ENCODE measurements at places on chromosomes 16 and 17. TPM values are rescaled to one million over a fixed set of nuclear protein-coding genes. Genes with fewer than 3 reads are reported as not detected.

Gene HOXB7
- 6.0 TPM for polyA plus RNA-seq

Gene CHST4
- 0.26 TPM for polyA plus RNA-seq

Gene STH
- not detected for polyA plus RNA-seq

Gene COL1A1
- polyA plus RNA-seq, result 7,291 TPM

Gene GPR179
- polyA plus RNA-seq, result 0.05 TPM

Gene TBC1D3C
- not detected for polyA plus RNA-seq

Gene SLC16A6
- polyA plus RNA-seq, result 0.33 TPM

DNA sequence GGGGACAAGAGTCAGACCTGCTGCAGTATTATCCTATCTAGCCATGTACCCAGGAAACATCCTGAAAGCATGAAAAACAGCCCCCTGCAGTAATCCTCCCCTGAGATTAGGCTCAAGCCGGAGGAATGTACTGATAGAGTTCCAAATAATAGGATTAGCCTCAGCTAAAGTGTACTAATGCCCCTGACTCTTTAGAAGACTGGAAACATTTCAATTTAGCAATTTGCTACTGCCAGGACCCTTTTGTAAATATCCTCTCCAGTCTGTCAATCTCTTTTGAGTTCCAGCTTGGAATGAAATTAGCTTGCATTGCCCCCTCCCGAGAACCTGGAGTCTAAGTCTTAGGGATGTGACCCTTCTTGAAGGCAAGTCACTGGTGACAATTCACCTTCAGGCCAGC, 110.8 kb upstream of the DNAH9 start:
- no peak for DNase-seq

DNA sequence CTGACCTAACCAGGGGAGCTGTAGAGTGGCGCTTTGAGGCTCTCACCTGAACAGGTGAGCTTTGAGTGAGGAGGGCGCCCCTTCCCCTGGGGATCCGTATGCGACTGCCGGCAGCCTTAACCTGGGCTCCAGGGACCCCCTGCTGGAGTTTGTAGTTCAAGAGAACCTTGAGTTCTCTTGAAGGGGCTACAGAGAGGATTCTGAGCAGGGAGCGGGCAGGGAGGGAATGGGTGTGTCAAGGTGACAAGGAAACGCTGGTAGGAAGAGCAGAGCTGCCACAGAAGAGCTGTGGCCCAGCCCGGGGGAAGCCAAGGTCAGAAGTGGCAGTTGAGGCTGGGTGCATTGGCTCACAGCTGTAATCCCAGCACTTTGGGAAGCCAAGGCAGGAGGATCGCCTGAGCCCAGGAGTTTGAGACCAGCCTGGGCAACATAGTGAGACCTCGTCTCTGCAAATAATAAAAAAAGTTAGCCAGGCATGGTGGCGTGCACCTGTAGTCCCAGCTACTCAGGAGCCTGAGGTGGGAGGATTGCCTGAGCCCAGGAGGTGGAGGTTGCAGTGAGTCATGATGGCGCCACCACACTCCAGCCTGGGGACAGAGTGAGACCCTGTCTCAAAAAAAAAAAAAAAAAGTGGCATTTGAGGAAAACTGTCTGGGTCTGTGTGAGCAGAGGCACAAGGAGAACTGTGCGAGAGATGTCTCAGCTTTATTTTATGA, 1.2 kb downstream of the LLGL2 start:
- no peak for DNase-seq

GRCh38 chr16:85986931-85987749, 88.2 kb downstream of the IRF8 start:
- DNase-seq, result no peak

DNA sequence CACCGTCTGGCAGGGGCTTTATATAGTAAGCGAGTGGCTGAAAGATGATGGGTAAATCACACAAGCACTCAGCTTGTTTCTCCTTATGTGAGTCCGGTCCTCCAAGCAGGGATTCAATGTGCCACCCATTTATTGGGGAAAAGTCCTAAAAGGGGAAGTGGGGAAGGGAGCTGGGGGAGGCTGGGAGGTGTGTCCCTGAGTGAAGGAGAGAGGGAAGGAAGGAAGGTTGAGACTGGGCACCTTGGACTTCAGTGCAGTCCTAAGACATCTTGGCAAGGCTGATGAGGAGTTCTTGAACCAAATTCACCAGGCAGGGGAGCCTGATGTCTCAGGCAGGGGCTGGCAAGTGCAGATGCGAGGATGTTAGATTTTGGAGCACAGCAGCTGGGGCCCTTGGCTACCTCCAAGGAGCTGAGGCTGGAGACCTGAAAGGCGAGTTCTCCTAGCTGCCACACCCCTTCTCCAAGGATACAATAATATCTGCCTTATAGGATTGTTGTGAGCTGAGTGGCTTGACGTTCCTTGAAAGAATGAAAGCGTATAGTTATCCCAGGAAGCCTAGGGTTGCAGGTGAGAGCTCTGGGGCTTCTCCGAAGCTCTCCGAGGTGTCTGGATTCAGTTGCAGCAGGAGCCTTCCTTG, 23.0 kb upstream of the CYLD start:
- no peak for DNase-seq

DNA sequence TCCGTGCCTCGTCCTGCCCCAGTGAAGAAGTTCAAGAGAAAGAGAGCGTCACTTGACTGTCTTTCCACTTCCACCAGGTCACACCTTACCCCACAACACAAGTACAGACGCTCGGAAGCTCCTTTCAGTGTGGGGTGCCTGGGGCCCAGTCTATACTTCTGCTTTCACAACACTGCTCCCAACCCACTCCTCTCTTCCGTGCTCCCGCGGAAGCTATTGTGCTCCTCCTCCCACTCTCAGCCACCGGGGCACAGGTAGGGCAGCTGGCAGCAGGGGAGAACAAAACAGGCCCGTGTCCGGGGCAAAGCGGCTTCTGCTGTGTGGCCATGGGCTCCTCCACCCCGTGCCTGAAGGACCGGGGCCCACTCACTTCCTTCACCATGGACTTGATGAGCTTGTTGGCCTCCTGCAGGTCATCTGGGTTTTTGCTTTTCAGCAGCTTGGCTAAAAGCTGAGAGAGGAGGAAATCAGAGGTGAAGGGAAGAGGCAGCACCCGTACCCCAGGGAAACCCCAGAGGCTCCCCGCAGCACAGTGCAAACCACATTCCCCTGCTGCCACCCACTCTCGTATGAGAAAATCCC, 18.9 kb downstream of the GGA3 start:
- no peak for DNase-seq

- no peak for DNase-seq
Measured at GRCh38 chr17:44982113-44982702, 14.1 kb upstream of the C1QL1 start.

GRCh38 chr17:77952368-77952767, 6.1 kb upstream of the TNRC6C start:
- no peak for DNase-seq

- DNase-seq, result no peak
Measured at GRCh38 chr16:2325181-2325580, 15.3 kb downstream of the ABCA3 start.

GRCh38 chr17:80960037-80960796, 31.4 kb upstream of the CHMP6 start:
- no peak for DNase-seq

DNA sequence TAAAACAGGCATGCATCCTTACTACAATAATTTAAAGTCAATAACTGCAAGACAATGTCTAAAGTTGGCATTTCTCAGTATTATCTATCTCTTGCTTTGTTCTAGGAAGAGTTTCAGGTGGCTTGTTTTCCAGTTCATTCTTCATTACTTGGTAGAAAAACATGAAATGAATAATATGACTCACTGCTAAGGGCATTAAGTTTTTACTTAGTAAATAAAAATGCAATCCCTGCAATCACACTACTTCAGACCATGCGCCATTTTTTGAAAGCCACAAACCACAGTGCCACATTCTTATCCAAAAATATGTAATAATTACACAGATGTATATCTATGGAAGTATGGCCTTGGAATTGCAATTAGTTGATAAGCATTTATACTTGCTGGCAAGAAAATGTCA, 55.4 kb downstream of the CREBBP start:
- no peak for DNase-seq

- no peak for DNase-seq
Measured at GRCh38 chr17:36921095-36921851, 16.0 kb upstream of the LHX1 start.

DNA sequence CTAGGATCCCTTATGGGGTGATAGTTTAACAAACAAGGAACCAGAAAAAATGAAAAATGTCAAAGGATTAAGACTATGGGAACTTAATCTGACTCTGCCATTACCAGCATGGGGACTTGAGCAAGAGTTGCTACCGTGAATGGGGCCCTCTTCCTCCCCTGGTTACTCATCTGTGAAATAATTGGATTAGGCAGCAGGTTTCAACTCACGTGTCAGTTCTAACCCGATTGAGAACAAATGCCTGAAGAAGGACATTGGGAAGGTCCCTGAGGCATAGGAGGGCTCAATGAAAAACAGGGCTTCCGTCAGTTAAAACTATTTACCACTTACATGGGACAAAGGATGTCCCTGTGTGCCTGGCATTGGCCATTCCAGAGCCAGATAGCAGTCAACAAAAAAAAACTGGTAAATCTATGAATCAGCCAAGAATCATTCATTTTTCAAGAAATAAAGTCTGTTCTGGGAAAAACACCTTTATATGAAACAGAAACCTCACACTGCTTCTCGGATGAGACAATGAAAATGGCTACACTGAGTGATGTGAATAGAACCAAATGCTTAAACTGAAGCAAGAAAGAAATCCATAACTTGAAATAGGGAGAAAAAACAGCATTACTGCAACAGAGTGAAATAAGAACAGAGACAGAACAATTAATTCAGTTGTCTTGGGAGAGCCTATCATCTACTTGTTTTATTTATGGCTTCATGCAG, 104.3 kb downstream of the ADAMTS18 start:
- DNase-seq, result no peak

DNA sequence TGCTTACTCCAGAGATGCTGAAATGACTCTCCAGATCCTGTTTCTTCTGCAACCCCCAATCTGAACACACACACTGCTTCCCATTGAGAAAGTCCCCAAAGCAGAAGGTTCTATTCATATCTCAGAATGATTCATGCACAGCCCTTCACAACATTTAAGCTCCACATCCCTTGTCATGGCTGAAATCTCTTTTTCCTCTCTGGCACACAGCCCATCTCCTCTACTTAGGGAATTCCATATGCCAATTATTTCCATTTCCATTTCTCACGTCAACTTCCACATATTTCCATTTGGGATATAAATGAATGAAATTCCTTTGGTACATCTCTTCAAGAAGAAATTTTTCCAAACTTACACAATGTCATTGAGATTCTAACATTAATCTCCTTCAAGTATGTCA, 119.6 kb downstream of the CDH11 start:
- DNase-seq, result no peak

DNA sequence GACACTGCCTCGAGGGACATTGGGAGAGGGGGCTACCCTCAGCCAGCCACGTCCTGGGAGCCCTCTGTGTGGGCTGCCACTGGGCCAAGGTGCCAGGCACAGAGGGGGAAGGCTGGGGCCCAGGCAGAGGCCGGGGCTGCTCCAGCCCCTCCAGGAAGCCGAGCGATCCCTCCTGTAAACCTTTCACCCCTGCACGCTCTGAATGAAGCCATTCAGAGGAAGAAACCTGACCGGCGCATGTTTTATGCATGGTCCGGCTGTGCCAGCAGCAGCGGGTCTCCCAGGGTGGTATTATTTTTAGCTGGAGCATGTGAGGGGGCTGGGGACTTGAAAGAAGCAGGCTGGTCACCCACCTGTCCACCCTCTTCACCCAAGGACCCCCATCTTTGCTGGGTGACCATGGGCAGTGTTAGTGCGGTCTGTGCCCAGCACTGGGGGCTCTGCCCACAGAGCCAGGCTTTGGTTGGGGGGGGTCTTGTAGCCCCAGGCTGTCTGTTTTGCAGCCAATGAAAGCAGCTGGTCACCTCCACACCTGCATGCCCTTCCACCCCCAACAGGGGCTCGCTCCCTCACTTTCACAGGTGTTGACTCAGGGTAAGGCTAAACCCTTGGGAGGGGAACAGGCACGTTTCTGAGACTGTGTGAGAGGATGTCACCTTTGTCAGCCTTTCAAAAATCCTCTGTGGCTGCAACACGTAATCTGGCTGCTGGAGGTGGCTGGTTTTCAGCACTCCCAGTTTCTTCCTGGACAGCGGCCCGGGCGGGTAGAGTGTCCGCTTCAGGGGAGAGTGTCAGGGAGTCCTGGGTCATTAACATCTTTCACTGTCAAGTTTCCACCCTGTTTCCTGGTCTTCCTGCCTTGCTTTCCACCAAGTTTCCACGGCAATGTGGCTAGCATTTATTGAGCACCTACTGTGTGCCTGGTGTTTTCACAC, 77.1 kb upstream of the BRD7 start:
- no peak for DNase-seq

- no peak for DNase-seq
Measured at GRCh38 chr17:48470388-48471034, 40.5 kb upstream of the SKAP1 start.

DNA sequence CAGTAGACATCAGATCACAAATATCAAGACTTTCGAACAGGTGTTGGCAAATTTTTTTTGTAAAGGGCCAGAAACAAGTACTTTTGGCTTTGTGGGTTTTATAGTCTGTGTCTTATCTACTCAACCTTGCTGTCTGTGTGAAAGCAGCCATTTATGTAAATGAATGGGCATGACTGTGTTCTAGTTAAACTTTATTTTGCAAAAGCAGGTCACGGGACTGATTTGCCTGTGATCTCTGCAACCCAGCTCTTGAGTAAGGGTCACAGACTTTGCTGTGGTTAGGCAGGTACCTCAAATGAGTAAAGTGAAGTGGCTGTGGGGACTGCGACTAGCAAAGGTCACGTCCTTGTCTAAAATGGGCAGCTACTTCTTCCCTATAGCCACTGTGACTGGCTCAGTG, 136.5 kb downstream of the FTO start:
- no peak for DNase-seq

DNA sequence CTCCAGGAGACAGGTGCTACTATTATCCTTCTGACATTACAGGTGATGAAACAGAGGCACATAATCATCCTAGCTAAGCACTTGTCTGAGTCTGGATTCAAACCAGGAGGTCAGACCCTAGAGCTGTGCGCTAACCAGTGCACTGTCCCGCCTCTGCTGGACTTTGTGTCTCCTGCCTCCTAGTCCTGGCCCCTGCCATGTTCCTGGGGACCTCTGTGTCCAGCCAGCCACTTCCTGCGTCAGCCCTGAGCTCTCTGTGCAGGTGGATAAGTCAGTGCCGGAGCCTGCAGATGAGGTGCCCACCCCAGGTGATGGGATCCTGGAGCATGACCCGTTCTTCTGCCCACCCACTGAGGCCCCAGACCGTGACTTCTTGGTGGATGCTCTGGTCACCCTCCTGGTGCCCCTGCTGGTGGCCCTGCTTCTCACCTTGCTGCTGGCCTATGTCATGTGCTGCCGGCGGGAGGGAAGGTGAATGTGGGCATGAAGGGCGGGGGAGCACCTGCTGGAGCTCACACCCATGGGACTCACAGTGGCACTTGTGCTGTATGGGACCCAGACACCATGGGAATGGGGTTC, 4.2 kb downstream of the SGCA start:
- DNase-seq, result no peak

DNA sequence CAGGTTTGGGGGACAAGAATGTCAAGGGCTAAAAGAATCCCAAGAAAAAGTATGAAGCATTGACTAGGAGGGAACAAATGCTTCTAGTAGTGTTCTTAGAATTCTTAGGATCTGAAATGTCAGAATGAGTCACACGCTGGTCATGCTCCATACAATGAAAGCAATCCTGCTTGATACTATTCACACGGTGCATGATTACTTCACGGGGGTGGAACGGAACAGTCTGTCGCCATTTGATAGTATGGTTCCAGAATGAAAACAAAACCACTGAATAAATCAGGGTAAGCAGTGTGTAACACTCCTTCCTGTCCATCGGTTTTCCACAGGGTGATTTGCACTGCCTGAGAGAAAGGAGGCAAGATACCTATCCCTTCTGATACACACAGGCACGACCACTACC, 22.9 kb upstream of the YWHAE start:
- DNase-seq, result no peak
